ENCODE measurements at places on chromosomes 2 and 18.

- peak; percentile 86 for DNase-seq
Measured at GRCh38 chr18:58788971-58789875, 75.5 kb upstream of the ZNF532 start.

DNA sequence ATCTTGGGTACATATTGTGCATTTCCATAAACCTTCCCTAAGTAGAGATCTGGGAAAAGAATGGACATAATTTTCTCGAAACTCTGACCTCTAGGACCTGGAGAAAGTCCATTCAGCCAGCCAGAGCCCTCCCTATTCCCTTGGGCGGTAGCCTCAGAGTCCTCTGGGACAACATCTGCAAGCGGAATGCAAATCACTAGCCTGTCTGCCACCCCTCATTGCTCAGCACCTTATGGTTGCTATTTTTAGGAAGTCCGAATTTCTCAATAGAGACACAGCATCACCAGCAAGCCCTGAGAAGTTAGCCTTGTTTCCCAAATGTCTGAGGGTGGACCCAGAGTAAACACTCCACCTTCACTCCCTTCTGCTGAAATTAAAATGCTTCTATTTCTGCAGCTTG is 17.6 kb upstream of the CD28 start:
- peak; percentile 80 for DNase-seq

- no peak for DNase-seq
Measured at GRCh38 chr2:191048073-191048472, 34.1 kb upstream of the STAT1 start.

- no peak for DNase-seq
Measured at GRCh38 chr18:74370115-74370514, 54.5 kb downstream of the C18orf63 start.

- no peak for DNase-seq
Measured at GRCh38 chr18:31451625-31452024, 4.1 kb downstream of the DSG3 start.

- DNase-seq, result no peak
Measured at GRCh38 chr2:26072925-26073768, 39.3 kb downstream of the RAB10 start.

- no peak for DNase-seq
Measured at GRCh38 chr2:97702731-97703470, 10.5 kb upstream of the ZAP70 start.

DNA sequence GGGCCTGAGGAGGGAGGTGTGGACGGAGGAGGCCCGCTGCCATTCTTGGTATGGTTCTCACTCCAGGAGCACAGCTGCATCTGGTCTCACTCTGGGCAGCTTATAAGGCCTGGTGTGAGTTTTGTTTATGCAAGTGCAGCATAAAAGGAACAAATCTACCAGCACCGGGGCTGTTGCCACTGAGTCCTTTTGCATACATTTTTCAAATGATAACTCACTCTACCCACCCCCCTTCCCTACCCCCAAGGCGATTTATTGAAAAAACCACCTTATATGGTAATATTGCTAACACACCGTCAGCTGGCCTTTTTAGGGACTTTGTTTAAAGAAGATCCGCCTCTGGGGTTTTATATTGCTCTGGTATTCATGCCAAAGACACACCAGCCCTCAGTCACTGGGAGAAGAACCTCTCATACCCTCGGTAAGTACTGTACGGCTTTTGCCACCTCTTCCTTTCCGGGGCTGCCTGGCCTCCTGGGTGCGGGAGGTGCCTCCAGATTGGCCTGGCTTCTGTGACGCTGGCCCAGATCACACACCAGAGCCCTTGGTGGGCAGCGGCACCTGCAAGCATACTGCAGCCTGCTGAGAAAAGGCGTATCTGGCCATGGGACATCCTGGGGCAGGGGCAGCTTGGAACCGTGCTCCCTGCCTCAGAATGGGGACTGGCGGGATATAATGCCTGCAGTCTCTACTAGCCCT is at the start of gene ACTG2:
TSS of gene ACTG2 (plus strand) at position 378 of the 699 bp plus-strand sequence. CDS start 8,304 bp downstream, outside the sequence.
- no peak for DNase-seq

DNA sequence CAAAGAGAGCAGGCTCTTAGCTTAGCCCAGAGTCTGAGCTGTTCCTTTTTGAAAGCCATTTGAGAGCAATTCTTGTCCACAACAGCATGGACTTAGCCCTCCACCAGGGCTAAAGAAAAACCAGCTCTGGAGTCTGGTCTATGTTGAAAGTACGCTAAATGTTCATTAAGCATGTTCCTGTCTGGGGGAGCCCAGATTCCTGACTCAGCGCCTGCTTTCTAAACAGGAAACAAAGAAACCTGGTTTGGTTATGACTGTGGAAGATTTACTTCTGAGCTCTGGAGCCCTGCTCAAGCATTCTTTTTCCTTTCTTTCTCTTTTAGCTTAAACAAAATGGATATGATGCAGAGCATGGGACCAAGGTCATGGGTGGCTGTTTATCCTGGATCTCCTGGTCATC is 279.8 kb downstream of the RBM43 start:
- no peak for DNase-seq

DNA sequence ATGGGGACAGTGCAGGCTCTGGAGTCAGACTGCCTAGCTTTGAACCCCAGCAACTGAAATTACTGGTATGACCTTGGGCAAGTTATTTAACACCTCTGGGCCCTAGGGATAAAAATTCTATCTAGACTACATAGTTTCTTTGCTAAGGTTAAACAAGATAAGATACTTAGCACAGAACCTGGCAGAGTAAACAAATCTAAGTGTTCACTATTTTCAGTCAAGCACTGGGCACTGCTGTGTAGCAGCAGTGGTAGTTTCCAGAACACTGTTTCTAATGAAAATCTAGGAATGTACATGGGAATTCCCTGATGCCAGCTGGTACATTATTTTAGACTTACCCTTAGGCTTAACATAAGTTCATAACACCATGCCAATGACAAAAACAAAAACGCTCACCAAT is 17.2 kb downstream of the CERKL start:
- no peak for DNase-seq

GRCh38 chr2:203501873-203502272 is 33.2 kb downstream of the RAPH1 start:
- no peak for DNase-seq

DNA sequence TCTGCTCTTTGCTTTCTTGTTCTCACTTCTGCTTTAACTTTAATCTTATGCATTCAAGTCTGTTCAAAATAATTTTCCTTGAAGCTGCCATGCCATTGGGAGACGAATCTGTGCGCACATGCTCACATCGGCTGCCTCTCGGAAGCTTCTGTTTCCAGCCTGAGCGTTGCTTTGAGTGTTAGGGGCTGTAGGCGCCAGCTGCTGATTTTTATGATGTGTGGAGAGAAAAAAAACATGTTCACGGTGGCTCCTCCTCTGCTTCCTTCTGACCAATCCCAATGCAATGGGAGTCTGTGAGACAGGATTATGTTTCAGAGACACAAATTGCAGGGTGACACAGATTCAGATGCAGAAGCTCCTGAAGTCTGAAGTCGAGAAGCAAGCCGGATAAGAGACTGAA is at the start of gene MC4R:
TSS of gene MC4R (minus strand) at position 180 of the 400 bp plus-strand sequence. CDS start 426 bp downstream, outside the sequence.
- DNase-seq, result no peak

GRCh38 chr2:43221763-43222474 is 4.5 kb downstream of the ZFP36L2 start:
- DNase-seq, result peak; percentile 94

GRCh38 chr2:218567797-218568189 is 358 bp downstream of the USP37 start:
- no peak for DNase-seq

- no peak for DNase-seq
Measured at GRCh38 chr2:143255899-143256298, 126.7 kb downstream of the ARHGAP15 start.

GRCh38 chr2:37683921-37684780 is 12.7 kb upstream of the CDC42EP3 start:
- no peak for DNase-seq

DNA sequence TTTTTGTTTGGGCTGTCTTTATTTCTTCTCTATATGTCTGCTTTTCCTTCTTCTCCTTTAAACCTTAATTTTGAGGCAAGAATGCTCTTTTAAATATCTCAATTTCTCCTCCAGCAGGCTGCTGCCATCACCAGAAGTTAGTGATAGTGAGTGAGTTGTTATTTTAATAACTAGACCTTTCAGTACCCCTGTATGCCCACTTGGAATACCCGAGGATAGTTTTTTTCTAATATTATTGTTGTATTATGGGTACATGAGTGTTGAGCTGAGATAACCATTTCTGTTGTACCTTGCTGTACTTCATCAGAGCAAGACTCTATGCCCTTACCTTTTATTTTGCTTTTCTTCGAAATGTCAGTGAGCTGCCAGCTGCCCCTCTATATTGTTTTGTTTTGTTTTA is 50.1 kb downstream of the PPM1B start:
- DNase-seq, result no peak

DNA sequence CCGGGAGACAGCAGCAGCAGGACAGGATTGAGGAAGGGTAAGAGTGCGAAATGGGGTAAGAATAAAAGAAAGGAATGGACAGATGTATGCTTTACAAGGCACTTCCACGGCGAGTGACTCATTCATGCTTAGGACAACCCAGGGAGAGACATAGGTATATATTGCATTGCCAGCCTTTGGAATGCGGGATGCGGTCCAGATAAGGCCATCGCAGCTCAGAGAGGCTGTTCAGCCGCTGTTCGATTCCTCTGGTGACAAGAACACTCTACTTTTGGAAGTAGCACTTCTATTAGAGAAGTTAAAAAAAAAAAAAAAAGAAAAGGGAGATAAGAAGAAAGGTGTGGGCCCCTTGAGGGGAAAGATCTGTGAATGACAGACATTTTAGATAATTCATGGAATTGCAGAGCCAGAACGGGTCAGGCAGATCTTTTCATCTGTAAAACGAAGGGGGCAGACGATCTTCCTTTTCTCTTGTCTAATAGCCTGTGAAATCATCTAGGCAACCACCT is 819 bp upstream of the NCOA1 start:
- no peak for DNase-seq

GRCh38 chr2:21866316-21866715 is 742.5 kb downstream of the TDRD15 start:
- DNase-seq, result no peak

- DNase-seq, result no peak
Measured at GRCh38 chr2:102107741-102108070, 34.8 kb upstream of the IL1R1 start.

DNA sequence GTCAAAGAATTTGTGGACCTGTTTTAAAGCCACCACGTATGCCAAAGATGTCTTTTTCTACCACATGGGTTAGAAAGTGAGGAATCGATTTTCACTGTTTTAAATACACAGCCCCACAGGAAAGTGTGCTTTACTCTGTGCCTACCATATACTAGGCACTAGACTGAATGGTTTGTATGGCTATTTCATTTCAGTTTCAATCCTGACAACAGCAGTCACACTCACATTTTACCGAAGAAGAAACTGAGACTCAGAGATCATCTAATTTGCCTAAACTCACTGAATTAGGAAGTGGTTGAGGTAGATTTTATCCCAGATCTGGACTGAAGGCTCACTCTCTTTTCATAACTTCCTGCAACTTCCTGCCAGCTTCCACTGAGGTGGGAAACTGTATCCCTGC is 176.4 kb downstream of the ALK start:
- DNase-seq, result no peak

- DNase-seq, result no peak
Measured at GRCh38 chr2:43223521-43224001, 2.8 kb downstream of the ZFP36L2 start.

GRCh38 chr2:44102790-44103562 is 65.7 kb upstream of the PPM1B start:
- no peak for DNase-seq

DNA sequence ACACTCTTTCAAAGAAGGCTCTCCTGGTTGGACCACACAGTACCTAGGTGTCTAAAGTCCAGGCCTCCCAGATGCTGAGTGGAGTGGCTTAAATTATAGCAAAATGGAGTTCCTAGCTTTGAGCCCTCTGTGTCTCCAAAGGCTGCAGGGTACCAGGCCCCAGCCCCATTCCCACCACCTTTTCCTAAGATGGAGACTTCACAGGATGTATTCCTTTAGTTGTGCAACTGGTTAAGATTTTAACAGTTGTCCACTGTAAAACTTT is 4.9 kb downstream of the SMAD7 start:
- no peak for DNase-seq

- no peak for DNase-seq
Measured at GRCh38 chr2:95012881-95013550, 12.5 kb upstream of the MAL start.

GRCh38 chr2:241219030-241219382 is 30.5 kb downstream of the ANO7 start:
- no peak for DNase-seq

DNA sequence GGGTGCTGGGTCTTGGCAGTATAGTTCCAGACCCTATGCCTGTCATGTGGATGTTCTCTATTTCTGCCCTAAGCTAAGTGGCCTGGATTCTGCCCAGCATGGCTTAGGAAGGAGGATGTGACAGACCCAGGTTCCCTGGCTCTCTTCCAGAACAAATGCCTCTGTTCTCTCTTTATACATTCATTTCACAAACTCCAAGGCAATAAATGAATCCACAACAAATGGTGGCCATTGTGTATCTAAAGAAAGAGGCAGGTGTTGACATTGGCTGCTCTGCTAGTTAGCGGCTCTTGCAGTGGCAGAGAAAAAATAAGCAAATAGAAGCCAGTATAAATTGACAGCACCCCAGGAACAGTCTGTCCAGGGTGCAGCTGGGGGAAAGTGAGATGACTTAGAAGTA is 298.6 kb downstream of the SUCLG1 start:
- no peak for DNase-seq

DNA sequence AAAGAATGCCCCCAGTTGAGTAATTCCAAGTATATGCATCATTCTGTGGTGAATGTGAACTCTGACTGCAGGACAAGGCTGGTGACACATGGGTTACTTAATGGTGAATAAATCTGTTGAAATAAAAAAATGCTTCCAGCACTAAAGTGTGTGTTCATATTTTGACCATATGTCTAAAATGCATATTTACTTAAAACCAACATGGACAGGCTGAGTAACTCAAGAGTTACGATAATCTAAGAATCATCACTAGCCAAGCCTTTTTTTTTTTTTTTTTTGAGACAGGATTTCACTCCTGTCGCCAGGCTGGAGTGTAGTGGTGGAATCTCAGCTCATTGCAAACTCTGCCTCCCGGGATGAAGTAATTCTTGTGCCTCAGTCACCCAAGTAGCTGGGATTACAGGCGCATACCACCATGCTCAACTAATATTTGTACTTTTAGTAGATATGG is 47.1 kb upstream of the CCBE1 start:
- no peak for DNase-seq

DNA sequence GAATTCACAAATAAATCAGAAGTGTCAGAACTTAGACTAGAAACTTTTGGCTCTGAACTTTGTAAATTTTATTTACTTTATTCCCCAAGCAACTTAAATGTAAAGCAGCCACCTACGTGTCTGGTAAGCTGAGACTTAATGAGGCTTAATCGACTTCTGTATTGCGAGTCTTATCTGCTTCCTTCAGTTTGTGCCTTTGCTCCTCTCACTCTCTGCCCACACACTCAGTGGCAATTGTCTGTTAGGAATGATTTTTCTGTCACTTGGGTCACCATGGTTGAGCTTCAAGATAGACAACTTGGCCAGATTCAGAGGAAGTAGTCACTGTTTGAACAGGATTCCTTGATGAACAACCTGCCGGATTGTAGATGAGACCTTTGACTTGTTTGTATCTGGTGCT is 691.4 kb upstream of the FSHR start:
- no peak for DNase-seq

- DNase-seq, result no peak
Measured at GRCh38 chr2:16216558-16216945, 276.2 kb downstream of the MYCN start.

GRCh38 chr18:61731693-61732376 is 161.0 kb downstream of the RNF152 start:
- DNase-seq, result no peak

Measured in sciatic nerve (tissue), 2 donors.